GM13976 (cell line): ENCODE measurements at places on chromosomes 11 and 22.

GRCh38 chr11:46527591-46528130, 66.2 kb downstream of the AMBRA1 start:
- DNase-seq, result no peak

- no peak for DNase-seq
Observed at GRCh38 chr11:57205041-57205641, 23.4 kb downstream of the LRRC55 start.

DNA sequence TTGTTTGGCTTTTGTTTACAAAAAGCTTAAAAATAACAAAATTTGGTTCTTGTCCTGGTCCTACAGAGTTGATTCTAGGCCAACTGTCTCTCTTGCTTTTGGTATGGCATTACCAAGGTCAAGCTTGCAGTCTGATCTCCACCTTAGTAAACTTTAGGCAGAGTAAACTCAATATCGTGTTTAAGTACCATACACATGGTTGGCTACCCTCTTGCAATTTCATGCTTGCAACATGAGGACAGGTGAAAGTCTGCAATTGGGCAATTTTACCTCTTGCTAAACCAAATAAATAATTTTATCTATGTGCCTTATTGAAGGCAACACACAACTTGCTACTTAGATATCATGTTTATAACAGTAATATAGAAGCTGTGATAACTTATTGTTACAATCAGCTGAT, 125.1 kb downstream of the ARHGAP20 start:
- no peak for DNase-seq

DNA sequence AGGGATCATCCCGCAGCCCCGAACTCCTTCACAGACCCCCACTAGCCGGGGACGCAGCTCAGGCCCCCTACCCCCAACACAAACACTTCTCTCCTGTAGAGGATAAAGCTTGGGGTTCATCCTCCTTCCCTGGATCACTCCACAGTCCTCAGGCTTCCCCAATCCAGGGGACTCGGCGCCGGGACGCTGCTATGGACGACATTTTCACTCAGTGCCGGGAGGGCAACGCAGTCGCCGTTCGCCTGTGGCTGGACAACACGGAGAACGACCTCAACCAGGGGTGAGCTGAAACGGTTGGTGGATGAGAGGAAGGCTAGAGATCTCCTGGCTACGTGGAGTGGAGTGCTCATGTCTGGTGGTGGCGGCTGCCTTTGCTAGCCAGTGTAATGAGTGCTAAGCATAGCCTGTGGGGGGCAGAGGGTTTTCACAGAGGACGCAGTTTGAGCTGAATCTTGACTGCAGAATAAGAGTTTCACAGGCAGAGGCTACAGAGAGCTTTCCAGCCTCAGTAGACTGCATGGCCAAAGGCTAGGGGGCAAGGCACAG, 580 bp downstream of the ILK start:
- DNase-seq, result peak; percentile 77

DNA sequence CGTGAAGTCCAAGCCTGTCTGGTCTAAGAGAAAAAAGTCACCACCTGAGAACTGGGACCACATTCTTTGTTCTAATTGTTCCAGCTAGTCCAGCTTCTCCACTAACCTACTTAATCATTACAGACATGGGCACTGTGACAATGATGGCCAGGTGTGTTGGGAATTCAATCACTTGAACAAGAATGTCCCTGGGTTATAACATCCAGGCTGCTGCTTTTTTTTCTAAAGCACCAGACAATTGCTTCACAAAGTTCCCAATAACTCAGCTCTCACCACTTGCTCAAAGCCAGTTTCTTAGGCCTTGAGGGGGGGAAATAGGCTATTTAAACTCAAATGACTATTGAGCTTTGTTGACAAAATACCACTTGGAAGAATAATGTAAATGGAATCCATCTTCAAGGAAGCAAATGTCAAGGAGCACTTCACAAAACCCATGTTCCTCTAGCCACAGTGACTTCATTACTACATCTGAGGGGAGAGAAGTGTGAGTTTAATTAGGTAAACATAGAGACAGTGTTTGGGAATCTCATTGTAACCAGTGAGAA, 80.3 kb downstream of the ME3 start:
- no peak for DNase-seq

DNA sequence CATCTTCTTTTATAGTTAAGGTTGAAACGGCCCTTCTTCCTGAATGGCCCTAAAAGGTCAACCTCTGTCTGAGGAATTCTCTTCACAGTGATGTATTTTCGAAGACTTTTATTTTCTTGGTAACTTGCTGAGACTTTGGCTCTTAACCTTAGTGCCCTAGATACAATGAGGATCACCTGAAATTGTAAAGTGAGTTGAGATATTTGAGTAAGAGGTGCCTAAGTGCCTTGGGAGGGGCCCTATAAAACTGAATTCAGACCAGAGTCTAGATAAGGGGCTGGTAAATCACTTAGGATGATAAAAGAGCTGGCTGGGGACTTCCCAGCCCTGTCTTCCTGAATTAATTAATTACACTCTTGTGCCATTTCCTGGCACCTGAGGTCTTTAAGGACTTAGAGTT, 505.6 kb upstream of the KIRREL3 start:
- DNase-seq, result no peak

DNA sequence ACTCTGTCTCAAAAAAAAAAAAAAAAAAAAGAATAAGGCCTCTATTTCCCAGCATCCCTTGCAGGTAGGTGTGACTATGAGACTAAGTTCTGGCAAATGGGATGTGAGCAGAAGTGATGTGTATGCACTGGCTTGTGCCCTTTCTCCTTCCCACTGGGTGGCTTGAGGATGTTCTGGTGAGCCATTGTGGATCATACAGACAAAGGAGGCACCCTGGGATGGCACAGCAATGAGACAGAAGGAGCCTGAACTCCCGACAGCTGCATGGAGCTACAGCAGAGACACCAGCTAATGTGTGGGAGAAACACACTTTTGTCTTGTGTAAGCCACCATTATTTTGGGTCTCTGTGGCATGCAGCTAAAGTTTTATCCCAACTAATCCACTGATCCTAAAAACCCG, 10.6 kb upstream of the SORL1 start:
- DNase-seq, result no peak
